ENCODE measurements at places on chromosomes 12 and 14.

DNA sequence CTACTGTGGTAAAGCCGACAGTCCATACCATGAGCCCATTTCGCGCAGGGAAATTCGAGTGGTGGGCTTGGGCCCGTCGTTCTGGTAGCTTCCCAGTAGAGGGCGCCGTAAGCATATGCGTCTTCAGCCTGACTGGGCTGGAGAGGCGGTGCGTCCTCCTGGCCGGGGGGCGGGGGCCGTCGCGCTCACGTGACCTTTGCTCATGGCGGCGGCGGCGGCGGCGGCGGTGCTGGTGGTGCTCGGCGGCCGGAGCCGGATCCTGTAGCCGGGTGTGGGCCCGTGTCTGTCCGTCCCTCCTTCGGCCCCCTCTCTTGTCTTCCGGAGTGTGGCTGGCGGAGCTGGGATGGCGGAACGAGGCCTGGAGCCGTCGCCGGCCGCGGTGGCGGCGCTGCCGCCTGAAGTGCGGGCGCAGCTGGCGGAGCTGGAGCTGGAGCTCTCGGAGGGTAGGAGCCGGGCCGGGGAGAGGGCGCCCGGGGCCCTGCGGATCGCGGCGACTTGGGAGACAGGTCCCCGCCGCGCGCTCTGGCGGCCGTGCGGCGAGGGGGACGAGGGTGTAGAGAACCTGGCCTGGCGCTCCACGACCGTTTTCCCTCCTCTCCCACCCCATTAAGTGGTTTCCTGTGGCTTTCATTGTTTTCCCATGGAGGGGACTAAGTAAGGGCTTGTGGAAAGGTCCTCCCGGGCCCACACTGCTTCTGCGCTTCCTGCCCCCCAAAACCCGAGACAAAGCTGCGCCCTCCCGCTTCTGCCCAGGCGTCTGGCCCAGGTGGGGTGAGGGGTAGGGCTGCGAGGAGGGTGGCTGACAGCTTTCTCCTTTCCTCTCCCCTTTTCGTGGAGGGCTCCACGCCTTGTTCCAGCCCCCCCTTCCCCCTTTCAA is at the start of gene DIP2B:
Gene DIP2B, plus strand, starts transcription at position 188 of the 877 bp plus-strand sequence. Its CDS starts 156 bp downstream, at position 344.
- peak; percentile 94 for DNase-seq

- DNase-seq, result peak; percentile 15
Observed at GRCh38 chr14:75333606-75334548, 55.2 kb downstream of the FOS start.

- DNase-seq, result no peak
Observed at GRCh38 chr14:93905623-93906022, 21.5 kb upstream of the FAM181A start.

- no peak for DNase-seq
Observed at GRCh38 chr12:96811083-96811482, 96.0 kb upstream of the NEDD1 start.

- DNase-seq, result peak; percentile 40
Observed at GRCh38 chr12:48165089-48165981, 8.0 kb upstream of the ASB8 start.

GRCh38 chr14:68553311-68553710 is 239.6 kb downstream of the ZFP36L1 start:
- DNase-seq, result no peak

GRCh38 chr14:97748616-97749015 is 951.4 kb downstream of the VRK1 start:
- DNase-seq, result no peak

- no peak for DNase-seq
Observed at GRCh38 chr12:96878704-96879103, 28.4 kb upstream of the NEDD1 start.

DNA sequence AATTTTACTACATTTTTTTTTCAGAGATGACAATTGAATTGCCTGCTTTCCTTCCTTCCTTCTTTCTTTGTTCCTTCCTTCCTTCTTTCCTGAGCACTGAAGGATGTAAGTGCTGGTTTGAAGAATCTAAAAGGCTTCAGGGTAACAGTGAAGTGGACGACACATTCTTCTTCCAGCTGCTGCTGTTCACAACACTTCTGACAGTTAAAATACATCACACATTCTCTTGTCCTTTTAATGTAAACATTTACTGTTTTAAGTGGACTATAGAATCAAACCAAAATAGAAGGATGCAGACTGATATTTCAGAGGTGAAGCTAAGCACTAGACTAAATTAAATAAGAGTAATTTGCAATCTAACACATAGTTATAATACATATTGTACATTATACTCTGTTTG is 151.5 kb downstream of the MSRB3 start:
- DNase-seq, result no peak

DNA sequence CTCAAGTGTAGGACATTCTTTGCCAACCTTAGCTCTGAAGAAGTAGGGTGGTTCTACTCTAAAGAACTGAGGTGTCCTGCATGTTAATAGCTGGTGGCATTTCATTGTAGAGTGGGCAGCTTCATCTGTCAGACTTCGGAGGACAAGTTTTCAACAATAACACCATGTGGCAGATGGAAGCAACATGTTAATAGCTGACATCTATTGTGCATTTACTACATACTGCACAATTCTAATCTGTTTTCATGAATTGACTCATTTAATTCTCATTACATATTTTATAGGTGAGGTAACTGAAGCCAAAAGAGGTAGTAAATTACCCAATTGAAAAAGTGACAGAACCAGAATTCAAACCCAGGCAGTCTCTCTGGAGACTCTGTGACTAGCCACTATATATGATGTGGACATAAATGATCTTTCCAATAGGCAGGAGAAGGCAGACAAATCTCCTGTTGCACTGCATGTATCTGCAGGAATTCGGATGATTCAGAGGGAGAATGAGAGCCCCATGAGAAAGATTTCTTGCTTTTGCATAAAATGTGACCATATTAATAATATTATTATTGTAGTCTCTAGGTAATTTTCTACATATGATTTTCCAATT is 137.2 kb upstream of the E2F7 start:
- DNase-seq, result no peak

GRCh38 chr14:105774001-105774400 is 247.6 kb downstream of the TMEM121 start:
- DNase-seq, result no peak

GRCh38 chr14:56811593-56812363 is 1.5 kb upstream of the OTX2 start:
- DNase-seq, result no peak

DNA sequence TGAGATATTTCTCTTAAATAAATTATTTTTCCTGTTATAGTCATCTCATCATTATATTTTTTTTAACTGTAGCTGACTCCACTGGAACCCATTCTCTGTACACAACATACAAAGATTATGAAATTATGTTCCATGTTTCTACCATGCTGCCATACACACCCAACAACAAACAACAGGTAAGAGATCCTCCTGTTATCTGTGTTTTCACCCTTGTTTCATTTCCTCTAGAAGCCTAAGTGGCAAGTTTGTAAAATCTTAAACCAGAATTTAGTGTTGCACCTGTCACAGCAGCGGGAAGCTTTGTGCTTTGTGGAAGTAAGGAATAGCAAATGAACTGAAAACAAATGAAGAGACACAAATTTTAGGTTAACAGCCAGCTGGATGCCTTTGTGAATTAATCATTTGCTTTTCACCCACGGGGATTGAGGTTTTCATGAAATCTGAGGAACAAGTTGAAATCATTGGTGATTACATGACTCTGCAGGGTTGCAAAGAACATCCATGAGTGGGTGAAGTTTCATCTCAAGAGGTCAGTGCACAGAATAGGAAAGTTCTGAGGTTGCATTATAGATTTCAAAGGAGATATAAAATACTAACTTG is 273.9 kb upstream of the RGS6 start:
- no peak for DNase-seq

GRCh38 chr12:9646794-9647781 is 22.4 kb upstream of the CLEC2D start:
- no peak for DNase-seq

DNA sequence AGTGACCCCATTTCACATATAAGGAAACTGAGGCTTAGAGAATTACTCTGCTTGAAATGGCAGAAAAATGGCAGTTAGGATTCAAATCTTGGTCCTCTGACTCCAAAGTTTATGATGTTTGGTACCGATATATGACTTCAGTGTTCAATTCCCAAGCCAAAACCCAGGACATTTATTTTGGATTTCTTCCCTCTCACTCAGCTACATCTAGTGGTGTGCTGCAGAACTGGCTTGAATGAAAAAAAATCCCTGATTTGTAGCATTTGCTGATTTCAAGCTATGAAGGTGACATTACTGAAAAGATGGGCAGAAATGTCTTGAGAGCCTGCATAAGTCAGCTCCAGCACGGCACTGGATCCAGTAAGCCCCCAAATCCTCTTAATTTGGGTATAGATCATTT is 106.4 kb downstream of the EFCAB11 start:
- DNase-seq, result no peak

- DNase-seq, result peak; percentile 34
Observed at GRCh38 chr12:53299101-53299453, 418 bp upstream of the MYG1 start.

DNA sequence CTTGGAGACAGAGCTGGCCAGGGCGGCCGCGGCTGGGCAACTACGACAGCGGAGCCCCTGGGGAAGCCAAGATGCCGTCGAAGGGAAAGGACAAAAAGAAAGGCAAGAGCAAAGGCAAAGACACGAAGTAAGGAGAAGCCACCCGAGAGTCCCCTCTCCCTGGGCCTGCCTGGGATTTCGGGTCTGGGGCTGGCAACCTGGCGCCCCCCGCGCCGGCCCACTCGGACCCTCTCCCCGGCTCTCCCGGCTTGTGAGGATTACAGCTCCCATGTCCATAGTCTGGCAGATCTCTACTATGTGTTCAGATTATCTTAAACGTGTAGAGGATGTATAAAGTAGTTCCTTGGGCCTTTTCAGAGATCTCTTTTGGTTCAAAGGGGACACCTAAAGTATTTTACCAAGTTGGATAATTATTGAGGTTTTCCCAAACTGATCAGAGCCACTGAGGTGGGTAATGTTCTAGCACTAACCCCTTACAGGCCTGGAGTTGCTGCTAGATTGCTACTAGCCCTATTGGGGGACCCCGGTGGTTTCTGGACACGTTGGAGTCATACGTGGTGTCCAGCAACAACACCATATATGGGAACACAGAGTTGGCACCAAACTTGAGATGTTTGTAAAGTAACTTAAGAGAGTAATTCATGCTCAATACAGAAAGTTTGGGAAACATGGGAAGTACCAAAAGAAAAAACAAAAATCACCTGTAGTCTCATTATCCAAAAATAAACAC is 424 bp downstream of the BBOF1 start:
- DNase-seq, result no peak

DNA sequence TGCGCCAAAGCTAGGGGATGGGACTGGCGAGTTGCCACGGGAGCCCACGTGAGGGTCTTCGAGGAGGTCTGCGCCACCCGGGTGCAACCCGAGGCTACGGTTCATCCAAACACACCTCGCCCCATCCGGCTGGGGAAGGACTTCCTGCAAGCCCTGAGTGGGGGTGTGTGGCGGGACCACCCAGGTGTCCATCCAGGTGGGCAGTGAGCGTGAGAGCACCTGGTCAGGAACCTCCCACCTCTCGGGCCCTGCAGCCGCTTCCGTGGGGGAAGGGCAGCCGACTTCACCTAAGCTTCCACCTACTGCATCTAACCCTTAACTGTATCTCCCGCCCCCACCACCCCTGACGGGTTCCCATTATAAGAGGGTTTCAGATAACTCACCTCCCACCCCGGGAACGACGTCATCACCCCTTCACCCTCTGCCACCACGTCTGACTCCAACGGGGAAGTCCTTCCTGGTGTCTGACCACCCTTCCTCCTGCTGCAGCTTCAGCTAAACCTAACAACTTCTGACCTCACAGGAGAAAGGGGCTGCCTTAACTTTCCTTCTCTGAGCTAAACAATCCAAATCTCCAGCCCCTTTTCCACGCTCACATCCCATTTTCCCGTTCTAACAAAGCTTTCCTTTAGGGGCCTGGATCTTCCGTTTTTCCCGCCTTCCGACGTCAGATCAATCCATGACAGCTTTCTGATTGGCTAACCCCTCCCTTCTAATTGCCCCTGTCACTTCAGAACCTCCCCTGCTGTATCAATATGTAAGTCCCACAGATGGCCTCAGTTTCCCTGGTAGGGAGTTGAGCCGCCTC is 27.4 kb upstream of the SMUG1 start:
- DNase-seq, result peak; percentile 64

DNA sequence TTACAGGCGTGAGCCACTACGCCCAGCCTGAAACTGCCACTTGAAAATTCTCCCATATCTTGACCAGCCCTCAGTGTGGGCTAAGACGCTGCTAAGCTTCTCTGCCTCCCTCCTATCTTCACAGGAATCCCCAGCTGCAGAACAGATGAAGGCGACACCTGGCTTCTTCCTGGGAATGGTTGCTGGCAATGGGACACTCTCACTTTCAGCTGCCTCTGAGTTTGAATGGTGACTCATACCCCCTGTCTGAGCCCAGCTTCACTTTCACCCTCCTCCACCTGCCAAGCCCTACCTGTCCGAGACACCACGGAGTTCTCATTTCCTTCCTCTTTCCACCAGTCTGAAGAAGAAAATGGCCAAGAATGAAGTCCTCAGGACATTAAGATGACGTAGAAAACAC is 18.3 kb upstream of the VASH1 start:
- no peak for DNase-seq

DNA sequence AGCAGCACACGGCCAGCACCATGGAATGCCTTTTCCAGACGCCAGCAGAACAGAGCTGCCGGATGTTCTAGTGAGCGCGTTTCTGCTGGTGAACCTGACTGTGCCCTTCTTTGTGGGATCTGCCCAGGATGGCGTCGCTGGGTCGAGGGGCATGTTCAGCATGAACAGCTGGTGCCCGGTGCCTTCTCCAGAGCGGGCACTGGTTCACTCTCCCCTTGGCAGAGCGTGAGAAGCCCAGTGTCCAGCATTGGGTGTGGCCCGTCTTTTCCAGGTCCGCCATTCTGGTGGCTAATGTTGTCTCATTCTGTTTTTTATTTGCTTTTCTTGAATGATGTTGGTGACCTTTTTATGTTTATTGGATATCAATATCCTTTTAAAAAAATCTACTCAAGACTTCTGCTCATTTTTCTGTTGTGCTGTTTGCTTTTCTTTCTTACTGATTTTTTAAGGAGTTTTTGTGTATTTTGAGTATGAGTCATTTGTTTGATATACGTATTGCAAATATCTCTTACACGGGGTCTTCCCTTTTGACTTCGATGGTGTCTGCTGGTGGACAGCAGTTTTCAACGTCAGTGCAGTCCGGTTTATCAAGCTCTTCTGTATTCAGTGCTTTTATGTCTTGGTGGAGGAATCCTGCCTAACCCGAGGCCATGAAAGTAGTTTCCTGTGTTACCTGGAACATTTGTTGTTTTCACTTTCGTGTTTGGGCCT is 74.3 kb downstream of the ADGRD1 start:
- DNase-seq, result no peak

GRCh38 chr12:25286837-25287236 is 36.1 kb upstream of the KRAS start:
- DNase-seq, result no peak

Data from stimulated activated CD4-positive, alpha-beta T cell treated with anti-CD3 and anti-CD28 coated beads, Interleukin-2, amount 100 ng/mL, for 4 hours (primary cell).